ENCODE measurements at places on chromosomes 12 and 14.

- DNase-seq = no peak
These were observed 19.1 kb upstream of the LDHB start for GRCh38 chr12:21676776-21677175.

- DNase-seq = no peak
These were observed 38.3 kb downstream of the SRGAP1 start for GRCh38 chr12:63882844-63883243.

DNA sequence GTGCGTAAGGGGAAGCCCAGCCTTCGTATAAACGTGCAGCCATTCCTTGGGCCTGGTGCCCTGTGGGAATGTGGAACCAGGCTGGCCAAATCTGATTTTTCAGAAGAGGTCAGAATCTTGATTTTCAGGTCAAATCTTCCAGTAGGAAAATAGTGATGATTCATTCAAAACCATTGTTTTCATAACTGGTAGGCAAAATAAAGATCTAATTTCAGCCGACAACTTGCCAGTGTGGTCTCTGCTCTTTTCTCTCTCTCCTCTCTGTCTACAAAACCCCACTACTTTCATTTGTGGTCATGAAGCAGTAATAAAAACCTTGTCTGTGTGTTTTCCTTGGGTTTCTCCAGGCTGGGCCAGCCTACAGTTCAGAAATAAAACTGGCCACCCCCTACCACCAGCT is 135.1 kb downstream of the RBM19 start:
- DNase-seq = no peak

DNA sequence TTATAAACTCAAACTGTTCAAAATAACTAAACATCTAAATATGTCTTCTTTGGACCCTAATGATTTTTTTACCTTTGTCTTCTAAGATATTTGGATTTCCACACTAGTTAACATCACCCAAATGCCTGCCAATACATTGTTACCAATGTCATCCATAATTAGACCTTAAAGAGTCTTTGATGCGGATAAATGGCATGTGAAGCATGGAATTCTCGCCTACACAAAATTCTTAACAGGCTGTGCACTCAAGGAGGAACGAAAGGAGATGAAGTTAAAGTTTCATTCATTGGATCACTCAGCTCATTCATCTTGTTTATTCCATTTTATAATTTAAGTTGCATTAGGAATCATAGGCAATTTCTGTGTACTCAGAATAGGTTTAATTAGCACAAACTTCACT is 219.7 kb downstream of the ACSS3 start:
- no peak for DNase-seq

DNA sequence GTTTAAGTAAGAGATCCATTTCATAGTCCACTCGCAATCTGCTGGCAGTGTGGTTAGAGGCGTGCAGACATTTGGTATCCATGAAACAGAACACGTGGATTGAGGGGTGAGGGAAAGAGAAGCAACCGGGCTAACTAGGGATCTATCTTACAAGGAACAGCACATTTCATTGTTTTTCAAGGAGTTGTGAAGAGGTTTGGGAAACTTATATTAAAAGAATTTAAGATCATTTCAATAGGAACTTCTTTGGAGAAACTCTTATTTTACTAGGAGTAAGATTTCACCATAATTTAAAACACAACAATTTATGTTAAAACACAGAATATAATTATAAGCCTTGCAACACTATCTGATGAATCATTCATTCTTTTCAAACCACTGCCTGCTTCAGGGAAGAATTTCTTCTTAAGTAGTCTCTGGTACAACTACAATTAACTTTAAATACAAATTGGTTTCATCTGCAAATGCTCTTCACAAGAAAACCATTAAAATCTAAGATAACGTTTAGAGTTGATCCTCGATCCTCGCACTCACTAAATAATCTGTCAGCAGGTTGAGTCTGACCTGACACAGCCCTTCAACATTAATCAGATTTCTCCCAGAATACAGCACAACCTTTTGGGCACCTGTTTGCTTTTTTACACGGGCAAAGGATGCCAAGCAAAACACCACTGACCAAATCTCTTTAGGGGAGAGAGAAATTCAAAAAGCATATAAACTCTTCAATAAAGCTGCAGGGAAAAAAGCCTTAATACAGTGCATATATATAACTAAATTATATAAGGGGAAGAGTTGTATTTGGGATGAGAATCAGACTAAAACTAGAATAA is 27.3 kb downstream of the PPTC7 start:
- DNase-seq = no peak

DNA sequence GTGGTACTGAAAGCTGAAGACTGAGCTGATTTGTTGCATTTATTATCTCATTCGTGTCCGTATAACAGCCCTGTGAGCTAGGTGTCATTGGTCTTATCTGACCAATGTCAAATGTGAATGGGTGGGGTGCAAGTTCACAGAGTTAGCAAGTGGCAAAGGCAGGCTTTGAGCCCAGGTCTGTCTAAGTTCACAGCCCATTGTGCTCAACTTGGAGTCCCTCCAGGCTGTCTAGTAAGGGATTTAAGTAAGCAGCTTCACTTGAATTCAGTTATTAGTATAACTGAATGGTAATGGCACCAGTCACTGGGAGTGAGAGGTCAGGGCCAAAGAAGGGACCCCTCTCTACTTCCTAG is 8.5 kb downstream of the C1S start:
- no peak for DNase-seq

DNA sequence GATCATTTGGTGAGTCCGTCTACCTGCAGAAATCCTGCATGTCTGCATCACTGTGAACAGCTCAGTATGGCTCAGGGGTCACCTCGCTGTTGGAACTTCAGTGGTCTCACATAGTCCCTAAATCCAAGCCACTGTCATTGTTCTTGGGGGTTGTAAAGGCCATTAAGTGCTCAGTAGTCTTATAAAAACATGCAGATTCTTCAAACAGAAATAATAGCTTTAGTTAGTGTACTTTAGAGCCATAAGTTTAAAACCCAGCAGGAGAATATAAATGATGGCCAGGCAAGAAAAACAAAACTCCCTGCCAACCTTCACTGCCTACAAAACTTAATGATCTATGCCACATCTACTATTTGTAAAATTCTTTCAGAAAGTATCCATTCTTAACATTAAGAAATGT is 396.3 kb downstream of the SYT1 start:
- DNase-seq = no peak

DNA sequence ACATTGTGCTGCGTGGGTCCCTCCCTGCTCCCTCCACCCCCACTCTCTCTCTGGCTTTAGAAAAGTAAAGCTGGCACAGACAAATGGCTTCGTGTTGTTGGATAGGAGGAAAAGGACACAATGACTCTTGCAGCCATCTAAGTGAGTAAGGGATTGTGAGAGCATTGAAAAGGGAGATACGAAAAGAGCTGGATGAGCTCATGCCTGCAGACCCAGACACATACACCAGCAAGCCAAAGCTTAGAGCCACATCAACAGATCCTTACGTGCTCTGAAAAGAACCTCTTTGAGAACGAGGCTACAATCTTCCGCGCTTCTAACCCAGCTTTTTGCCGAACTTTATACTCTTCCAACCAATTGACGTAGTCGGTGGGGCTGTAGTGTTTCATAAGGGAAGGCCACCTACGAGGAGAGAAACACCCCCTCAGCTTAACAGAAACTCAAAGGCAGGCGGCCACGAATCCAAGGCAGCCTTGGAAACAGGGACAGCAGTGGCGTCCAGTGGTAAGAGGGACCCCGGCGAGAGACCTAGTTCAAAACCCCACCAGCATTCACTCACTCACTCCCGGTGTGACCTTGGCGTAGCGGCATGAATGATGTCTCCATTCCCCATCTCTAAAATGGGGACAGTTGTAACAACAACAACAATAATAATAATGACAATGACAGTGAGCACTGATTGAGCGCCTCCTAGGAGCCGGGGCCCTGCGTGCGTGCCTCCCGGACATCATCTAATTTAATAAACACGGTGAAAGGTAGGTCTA is 1.1 kb downstream of the FBXO21 start:
- DNase-seq = no peak

- DNase-seq = peak; percentile 65
These were observed 1.8 kb upstream of the RCOR1 start for GRCh38 chr14:102590667-102591099.

GRCh38 chr14:91062600-91062999 is 2.2 kb upstream of the RPS6KA5 start:
- no peak for DNase-seq

- DNase-seq = no peak
These were observed 106.7 kb upstream of the SFSWAP start for GRCh38 chr12:131603939-131604795.

DNA sequence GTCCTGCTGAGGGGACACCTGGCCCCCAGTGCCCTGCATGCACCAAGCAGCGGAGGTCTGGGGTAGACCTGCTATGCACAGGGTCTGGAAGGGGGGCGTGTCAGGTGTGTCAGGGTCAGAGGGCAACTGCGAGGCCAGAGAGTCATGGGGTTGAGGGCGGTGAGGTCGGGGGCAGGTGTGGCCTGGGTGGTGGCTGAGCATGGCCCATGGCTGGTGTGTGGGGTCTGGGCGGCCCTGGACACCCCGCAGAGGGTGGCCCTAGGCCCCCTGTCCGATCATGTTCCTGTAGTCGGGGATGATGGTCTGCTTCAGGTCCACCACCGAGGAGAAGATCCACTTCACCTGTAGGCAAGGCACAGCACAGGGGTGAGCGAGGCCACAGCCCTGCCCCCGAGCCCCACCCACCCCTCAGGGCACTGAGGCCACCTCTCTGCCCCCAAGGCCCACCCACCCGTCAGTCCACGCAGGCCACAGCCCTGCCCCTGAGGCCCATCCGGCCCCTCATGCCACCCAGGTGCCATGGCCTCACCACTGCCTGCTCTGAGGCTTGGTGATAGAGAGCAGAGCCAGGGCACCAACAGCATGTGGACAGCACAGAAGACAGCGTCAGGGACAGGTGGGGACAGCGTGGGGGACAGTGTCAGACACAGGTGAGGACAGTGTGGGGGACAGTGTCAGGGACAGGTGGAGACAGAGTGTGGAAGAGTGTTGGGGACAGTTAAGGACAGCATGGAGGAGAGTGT is 211.3 kb downstream of the TMEM121 start:
- DNase-seq = no peak

DNA sequence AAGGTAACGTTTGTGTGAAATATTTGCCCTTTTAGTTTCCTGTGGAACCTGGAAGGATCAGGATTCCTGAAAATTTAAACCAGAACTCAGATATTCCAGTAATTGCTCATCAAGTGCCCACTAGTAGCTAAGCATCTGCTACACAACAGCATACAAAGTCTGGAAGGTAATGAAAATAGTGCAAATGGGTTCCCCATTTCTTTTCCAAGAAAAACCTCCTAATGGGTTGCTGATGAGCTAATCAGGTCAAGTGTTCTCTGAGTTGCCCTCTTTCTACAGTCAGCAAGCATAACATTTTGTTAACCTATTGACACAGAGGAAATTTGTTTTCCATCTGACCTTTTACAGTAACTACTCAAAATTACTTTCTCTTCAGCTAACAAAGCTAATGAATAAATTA is 83.6 kb upstream of the PMCH start:
- no peak for DNase-seq

DNA sequence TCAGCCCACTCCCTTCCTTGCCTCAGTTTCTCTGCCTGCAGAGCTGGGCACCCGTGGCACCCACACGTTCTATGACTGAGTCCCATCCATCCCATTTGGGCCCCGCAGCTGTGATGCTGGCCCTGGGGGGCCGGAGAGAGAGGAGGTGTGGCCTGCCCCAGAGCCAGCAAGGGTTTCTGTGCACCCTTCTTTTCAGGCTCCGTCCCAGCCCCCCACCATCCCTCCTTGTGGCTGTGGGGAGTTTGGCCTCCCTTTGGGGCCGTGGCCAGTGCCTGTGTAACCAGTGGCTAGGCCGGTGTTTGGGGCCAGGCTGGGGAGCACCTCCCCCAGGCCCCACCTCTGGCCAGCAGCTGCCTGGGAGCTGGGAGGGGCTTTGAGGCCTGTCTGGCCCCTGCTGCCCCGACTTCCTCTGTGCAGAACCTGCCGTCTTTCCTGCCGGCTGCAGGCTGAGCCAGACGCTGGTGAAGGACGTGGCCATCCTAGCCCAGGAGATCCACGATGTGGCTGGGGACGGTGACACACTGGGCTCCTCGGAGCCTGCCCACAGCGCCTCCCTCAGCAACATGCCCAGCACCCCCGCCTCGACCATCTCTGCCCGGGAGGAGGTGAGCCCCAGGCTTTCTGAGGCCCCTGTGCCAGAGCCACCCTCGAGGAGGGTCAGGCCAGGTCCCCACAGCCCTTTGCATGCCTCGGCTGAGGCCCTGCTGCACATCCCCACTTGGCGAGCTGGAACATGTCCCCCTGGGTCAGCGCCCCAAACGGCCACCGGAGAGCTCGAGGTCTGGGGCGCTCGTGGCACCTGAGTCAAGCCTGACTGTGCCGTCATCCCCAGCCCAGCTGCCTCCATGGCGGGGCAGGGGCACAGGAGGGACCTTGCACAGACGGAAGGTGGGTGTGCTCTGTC is 27.7 kb downstream of the CEP170B start:
- no peak for DNase-seq

GRCh38 chr12:67910360-67911274 is 78.6 kb upstream of the IFNG-AS1 start:
- DNase-seq = no peak

GRCh38 chr12:14059548-14059947 is 78.1 kb upstream of the GRIN2B start:
- no peak for DNase-seq

GRCh38 chr14:65769151-65769550 is 356.6 kb downstream of the FUT8 start:
- no peak for DNase-seq

DNA sequence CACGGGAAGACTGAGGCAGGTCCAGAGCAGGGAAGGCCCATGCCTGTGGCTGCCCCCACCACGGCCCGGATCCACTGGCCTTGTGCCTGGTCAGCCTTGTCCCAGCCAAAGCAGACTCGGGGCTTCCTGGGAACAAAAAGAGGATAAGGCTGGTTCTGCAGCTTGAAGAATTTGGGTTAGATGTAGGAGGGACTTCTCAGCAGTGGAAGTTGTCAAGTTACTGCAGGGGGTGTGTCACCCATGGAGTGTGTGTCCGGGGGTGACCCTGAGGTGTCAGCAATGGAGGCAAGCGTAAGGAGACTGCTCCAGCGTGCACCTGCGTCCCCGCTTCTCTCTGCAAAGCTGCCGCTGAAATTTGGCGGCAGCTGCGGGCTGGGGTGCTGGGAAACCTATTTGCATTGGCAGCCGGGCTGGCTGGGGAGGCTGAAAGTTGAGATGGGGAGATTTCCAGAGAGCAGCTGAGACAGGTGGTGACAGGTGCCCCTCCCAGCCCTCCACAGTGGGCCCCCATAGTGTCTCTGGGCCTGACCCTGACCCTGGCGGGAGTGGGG is 12.5 kb upstream of the TNFAIP2 start:
- DNase-seq = peak; percentile 68

DNA sequence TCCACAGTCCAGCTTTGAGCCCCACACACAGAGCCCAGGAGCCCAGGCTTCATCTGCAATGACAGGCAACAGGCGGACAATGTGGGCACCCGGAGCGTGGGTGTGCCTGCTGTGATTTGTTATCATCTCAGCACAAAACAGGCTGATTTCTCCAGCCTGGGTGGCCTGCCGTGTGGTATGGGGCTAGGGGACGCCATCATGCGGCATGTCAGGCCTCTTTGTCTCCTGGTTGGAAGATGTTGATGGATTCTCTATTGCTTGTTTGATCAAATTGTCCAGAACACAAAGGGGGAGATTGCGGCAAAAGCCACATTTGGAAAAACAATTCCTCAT is 147.1 kb downstream of the KIF26A start:
- DNase-seq = no peak

- no peak for DNase-seq
These were observed 80.9 kb downstream of the TESC start for GRCh38 chr12:117018276-117018675.

- no peak for DNase-seq
These were observed 98.6 kb downstream of the NEDD1 start for GRCh38 chr12:97005646-97006045.

GRCh38 chr12:51851413-51852124 is 3.1 kb upstream of the FIGNL2 start:
- DNase-seq = no peak
